ENCODE measurements at places on chromosomes 7 and 10. TPM values are rescaled to one million over a fixed set of nuclear protein-coding genes. Genes with fewer than 3 reads are reported as not detected.

Gene C7orf57
- total RNA-seq = not detected

DNA sequence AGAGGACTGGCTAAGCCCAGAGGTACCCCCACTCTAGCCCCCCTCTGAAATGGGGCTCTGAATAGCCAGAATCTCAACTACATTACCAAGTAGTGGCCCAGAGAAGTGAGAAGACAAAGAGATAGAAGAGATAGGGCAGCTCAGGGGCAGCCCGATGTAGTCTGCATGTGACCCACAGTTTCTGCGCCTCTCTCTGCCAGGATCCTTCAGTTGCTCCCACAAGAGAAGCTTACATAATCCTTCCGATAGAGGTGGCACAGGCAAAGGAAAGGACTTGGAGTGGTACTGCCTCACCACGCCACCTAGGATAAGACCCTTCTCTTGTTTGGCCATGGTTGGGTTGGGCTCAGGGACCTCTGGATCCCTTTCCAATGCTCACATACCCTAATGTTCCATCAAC is 5.4 kb upstream of the PDE1C start:
- DNase-seq = no peak

GRCh38 chr10:87976101-87976743 is 112.8 kb downstream of the PTEN start:
- DNase-seq = no peak

GRCh38 chr10:98458809-98459784 is 12.4 kb upstream of the HPS1 start:
- no peak for DNase-seq

DNA sequence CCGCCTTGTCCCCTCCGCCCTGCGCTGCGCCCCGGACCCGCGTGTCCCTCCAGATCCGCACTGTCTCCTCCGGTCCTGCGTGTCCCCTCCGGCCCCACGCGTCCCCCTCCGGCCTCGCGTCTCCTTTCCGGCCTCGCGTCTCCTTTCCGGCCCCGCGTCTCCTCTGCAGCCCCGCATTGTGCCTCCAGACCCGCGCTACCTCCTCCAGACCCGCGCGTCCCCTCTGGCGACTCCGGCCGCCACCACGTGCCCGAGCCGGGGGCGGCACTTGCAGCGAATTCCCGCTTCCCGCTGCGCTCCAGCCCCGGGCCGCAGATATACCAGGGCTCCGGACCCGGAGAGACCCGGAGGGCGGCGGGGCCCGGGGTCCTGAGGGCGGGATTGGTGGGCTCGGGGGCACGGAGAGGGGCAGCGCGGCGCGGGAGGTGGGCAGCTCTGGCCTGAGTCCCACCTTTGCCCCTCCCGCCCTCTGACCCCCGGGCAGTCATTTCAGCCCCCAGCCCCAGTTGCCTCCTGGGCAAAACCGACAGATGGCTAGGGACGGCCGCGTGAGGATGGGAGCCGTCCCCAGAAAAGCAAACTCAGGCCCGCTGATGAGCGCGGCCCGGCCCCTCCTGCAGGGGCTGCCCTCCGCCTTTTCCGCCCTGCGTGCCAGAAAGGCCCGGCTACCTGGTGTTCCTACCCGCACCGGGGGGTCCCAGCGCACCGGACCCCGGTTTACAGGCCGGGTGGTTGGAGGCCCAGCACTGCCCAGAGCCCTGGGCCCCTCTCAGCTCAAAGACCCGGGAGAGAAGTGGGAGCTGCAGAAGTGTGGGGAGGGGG is 56.5 kb downstream of the RBM17 start:
- no peak for DNase-seq
